NAMALWA (cell line): ENCODE measurements at places on chromosomes 1 and 21.

DNA sequence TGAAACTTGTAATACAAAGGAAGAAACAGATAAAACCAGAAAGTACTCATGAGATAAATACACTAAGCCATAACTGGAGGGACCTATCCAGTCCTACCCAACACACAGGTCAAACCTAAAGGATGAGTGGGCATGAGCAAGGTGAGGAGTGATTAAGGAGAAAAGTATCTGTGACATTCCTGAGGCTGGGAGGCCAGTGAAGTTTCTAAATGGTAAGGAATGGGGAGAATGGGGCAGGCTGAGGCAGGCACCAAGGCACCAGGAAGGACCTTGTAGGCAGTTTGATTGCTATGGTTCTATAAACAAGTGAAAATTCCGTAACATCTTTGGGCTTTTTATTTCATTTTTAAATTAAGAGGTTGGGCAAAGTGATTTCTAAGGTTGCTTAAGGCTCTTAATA, 10.4 kb downstream of the DDX59 start:
- DNase-seq = no peak

DNA sequence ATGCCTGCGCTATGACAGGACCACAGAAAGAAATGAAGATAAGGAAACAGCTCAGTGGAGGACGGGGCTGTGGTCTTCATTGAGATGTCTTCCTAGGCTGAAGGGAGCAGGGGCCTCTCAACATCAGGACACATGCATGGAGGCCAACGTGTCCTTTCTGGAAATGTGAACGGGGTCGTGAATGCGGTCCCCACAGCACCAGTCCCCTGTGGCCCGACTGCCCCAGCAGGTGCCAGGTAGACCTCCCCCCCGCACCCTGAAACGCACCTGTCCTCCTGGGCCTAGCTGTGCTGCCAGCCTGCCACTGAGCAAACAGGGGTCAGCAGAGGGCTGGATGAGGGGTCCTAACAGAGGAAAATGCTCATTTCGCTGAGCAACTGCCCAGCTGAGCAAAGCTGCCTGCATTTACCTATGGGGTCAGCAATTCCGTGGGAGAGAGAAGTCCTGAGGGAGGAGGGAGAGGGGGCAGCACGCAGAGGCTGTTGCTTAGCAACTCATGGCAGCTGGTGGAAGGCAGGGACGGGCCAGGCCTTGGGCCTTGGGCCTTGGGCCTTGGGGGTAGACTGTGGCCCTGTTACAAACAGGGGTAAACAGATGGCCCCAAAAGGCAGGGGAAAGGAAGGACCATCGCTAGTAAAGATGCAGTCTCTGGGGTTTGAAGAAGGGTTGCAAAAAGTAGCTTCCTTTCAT, 77.4 kb downstream of the NPHP4 start:
- no peak for DNase-seq

DNA sequence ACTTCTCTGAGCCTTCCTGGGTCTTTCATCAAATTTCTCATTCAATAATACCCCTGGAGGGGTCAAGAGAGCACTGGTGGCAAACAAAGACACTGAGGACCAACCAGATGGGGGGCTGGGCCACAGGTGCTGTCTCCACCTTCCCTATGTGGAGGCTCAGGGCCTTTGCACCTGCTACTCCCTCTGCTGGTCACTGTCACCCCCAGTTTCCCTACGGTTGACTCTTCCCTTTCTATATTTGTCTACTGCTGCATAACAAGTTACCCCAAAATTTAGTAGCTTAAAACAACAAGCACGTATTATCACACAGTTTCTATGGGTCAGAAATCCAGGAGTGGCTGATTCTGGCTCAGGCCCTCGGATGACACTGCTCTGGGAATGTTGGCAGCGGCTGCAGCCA, 138.8 kb upstream of the RUNX3 start:
- peak; percentile 30 for DNase-seq

- no peak for DNase-seq
These were observed 98.3 kb upstream of the FMN2 start for GRCh38 chr1:239993366-239993765.

GRCh38 chr1:60857851-60858250, 224.5 kb upstream of the NFIA start:
- no peak for DNase-seq

DNA sequence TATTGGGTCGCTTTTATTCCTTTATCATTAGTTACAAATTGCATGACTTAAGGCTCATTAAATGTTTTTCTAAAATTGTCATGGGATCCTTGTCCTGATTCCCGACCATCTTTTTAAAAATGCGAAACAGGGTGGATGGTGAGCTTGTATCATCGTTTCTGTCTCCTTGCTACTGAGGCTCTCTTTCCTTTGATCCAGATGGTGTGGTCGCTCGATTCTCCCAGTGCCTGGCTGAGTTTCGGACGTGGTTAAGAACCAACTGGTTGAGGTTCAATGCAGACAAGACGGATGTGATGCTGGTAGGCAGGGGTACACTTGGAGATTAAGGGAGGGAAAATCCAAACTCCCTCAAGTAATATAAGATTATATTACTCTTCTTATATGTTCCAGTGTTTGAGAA, 1.2 kb downstream of the MIER1 start:
- DNase-seq = no peak

GRCh38 chr1:234656944-234657654, 47.1 kb upstream of the IRF2BP2 start:
- DNase-seq = no peak

DNA sequence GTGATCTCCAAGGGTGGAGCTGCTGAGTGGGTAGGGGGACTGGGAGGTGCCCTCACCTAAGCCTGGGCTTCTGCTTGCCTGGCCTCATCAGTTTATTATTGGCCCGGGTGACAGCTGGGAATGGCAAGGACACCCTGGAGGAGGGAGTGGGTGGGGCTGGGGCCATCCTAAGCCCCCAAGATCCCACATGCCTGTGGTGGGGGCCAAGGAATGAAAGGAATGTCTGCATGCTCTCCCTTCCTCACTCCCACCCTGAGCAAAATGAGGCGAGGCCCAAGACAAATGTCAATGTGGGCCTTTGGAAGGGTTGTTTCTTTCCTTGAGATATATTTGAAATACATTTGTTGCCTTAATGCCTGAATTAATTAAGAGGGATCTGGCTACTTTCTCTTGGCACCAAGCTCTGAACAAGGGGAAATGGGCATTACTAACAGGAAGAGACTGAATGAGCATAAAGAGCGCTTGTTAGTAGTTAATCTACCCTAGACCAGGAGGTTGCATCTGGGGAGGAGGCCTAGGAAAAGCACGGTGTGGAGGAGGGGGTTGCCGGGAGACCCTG, 19.7 kb upstream of the CHI3L1 start:
- DNase-seq = no peak

DNA sequence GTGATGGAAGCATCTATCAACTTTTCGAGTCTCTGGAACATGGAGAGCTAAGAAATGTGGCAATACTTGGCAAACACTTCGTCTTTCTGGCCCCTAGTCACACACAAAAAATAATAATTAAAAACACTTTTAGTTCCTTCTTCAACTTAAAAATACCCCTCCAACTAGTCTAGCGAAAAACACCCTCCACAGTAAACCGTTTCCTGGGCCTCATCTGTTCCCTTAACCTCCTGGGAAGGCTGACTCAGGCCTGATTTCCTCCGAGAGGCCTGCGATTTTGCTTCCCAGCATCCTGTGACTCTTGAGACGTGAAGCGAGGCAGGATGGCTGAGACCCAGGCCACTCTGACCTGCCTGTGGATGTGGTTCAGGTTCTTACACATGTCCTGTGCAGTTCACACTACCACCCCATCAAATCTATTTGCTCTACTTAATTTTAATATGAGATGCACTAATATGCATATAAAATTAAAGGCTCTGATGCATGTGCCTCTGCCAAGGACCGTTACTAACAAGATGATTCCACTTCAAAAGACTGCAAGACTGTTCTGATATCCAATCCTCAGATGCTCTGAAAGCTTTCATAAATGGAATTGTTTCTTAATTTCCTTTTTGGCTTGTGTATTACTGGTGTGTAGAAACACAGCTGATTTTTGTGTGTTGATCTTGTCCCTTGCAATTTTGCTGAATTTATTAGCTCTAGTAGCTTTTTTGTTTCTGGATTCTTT, 3.5 kb downstream of the NAV1 start:
- DNase-seq = no peak

DNA sequence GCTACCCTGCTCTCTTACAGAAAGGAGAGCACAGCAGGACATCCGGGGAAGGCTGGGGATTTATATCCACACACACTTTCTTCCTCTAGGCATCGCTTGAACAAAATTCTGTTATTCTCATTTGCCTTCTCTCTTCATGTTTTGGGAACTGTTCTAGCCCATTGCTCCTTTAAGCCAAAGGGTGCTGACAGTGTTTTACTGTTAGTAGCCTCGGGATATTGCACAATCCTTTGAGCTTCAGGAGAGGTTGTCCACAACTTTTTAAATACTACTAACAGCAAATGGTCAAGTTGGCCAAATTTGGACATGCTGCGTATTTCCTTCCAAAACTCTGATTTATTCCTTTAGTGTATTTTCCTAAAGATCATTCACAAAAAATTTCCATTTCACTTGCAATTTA, 579.2 kb upstream of the RGS18 start:
- no peak for DNase-seq
